ENCODE measurements at places on chromosomes 3 and 15.

DNA sequence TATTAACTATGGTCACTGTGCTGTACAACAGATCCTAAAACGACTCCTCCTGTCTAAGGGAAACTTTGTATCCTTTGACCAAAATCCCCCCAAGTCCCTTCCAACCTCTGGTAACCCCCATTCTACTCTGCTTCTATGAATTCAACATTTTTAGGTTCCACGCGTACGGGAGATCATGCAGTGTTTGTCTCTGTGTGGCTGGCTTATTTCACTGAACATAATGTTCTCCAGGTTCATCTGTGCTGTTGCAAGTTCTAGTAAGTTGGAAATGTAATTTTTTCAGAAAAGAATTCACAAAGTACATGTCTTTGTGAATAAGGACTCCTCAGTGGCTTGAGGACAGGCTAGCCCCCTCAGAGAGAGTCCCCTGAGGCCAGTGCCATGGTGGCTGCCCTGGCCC, 66.1 kb downstream of the ATP10A start:
- DNase-seq: no peak

DNA sequence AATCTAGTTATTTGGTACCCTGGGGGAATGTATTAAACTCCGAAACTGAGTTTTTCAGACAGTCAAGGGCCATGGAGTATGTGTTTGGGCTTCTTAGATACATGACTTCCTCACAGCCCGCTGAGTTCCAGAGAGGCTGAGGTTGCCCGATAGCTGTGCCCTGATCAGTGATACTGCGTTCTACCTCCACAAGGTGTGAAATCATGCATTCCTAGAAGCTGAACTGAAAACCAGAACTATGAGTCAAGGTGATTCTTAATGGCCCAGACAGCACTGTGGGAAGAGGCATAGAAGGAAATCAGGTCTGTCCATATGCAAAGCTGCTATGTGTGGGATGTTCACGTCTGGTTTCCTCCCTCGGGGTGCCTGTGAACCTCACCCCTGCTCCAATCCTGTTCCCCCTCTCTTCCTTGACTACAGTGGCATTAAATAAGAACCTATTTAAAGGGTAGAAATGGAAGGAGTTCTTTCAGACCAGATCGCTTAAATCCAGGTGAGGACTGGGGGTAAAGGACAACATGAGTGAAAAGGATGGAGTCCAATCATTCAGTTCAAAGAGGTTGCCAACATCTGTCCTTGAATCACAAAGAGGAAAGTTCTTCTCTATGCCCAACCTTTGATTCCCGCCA, 74.3 kb downstream of the MYO1E start:
- peak; percentile 62 for DNase-seq

GRCh38 chr3:142904639-142905436, 16.0 kb upstream of the PCOLCE2 start:
- DNase-seq: no peak

GRCh38 chr3:141094790-141095545, 43.8 kb downstream of the SPSB4 start:
- no peak for DNase-seq

DNA sequence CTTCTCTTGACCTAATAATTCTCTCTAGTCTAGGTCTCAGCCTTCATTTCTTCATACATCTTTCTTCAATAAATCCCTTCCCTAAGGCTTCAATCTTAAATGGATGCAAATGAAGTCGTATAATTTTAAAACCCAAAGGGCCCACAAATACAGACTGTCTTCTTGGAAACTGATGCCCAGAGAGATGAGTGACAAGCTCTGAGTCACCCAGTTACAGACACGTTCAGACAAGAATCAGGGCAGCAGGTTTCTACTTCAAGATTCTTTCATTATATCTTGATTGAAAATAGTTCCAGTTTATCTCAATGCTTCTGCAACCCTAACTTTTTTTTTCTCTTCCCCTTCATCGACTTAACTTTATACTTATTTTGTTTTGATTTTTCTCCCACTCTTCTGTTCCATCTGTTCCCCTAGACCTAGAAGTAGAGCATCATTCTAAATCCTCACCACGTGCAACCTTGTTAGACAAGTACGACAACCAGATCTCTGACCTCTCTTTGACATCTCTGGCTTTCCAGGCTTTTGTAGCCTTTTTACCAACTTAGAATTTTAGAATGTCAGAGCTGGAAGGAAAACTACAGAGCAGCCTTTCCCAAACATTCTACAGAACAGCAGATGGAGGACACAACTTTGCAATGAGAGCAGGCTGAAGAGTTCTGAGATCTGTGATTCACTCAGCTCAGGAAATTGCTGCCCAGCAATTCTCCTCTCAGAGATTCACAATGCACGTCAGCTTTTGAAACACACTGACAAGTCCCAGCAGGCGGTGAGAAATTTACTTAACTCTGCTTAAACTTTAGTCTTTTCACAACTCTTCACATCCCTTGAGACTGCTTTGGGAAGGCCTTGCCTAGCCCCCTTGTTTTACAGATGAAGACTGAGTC, 25.3 kb downstream of the NCEH1 start:
- no peak for DNase-seq

GRCh38 chr15:67133738-67134066, 68.3 kb downstream of the SMAD3 start:
- DNase-seq: no peak

GRCh38 chr15:93359425-93360131, 270.6 kb upstream of the RGMA start:
- no peak for DNase-seq

DNA sequence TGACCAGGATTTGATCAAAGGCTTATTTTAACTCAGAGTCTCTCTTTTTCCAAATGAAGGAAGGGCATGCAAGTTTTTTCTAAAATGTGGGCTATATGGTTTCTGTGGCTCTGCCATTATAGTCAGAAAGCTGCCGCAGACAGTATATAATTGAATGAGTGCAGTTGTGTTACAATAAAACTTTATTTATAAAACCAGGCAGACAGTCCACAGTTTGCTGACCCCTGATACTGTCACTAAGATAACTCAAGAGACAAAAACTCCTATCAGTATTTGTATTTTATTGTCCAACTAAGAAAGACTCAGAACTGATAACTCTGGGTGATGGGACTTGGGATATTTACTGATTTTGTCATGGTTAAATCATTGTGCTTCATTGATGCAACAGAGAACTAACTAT, 4.9 kb downstream of the ALDH1A2 start:
- DNase-seq: no peak

DNA sequence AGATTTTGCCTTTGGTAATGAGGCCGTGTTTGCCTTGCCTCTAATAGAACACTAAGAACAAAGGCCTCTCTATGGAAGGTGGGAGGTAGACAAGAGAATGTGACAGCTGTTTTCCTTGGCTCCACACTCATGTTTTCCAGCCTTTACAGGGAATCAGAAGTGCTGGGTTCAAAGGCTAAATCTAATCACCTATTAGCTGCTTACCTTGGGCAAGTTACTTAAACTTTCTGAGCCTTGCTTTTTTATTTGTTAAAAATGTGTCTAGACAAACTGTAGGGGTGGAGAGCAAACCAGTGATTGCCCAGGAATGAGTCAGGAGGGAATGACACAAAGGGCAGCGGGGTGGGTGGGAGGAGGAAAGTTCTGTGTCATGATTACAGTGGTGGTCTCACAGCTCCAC, 179.0 kb downstream of the P3H2 start:
- no peak for DNase-seq

GRCh38 chr15:74604983-74605794, 10.4 kb upstream of the CLK3 start:
- no peak for DNase-seq

DNA sequence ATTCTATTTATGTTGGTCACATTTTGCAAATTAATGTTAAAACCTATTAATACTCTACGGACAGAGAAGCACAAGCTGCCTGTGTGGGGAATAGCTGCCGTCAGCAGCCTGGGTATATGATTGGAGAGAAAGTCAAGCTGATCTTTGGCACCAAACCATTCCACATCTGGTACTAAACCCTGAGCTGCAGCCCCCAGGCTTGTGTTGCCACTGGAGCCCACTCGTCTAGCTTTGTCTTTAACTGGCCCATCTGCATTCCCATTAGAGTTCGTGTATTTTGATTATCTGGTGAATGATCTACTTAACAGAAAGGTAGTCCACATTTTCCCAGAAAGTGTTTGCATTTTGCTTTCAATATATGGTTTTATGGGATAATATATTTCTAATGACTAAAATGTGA, 5.4 kb downstream of the NDUFB4 start:
- no peak for DNase-seq

GRCh38 chr3:88032245-88032644, 26.6 kb downstream of the CGGBP1 start:
- no peak for DNase-seq

- DNase-seq: no peak
These were observed 137.2 kb upstream of the IQSEC1 start for GRCh38 chr3:13210221-13210975.

GRCh38 chr15:100903168-100903554, 16.0 kb upstream of the LRRK1 start:
- no peak for DNase-seq

DNA sequence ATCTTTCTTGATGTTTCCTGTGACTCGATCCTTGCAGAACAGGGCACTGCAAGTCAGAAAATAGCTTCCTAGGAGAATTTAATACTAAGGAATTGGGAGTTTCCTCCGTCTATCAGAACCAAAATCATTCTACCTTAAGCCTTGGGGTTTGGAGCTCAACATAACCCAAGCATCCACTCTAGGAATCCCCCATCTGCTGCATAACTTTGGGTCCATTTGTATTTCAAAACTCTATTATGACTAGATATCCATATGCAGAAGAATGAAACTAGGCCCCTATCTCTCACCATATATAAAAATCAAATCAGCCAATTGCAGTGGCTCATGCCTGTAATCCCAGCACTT, 61.7 kb upstream of the AKAP13 start:
- DNase-seq: no peak

DNA sequence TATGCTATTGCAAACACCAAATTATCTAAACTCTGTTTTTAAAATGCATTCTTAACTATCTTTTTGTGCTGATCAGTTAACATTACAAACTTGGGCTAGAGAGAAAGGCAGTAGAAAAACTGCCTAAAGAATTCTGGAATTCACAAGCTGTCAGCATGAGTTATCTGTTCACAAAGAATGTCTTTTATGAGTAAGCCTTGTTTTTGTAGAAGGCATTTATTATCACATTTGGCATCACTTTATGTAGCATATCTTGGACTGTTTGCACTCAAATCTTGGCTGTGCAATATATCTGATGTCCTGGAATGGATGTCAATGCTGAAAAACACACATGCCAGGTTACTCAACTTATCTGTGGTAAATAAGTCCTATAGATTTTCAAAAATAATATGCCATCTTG, 15.5 kb upstream of the BCHE start:
- DNase-seq: no peak

GRCh38 chr3:13325892-13326443, 94.2 kb downstream of the NUP210 start:
- DNase-seq: no peak

- no peak for DNase-seq
These were observed 781 bp upstream of the DPH6 start for GRCh38 chr15:35546511-35547381.

GRCh38 chr3:42711491-42712343, 9.1 kb upstream of the HHATL start:
- DNase-seq: no peak

GRCh38 chr3:16365491-16366128, 100.6 kb downstream of the OXNAD1 start:
- DNase-seq: no peak

GRCh38 chr3:145865399-145866018, 295.5 kb downstream of the PLOD2 start:
- no peak for DNase-seq

- DNase-seq: no peak
These were observed 112.5 kb downstream of the TOP2B start for GRCh38 chr3:25552251-25552650.

GRCh38 chr3:155704061-155704460, 40.8 kb downstream of the PLCH1 start:
- no peak for DNase-seq

DNA sequence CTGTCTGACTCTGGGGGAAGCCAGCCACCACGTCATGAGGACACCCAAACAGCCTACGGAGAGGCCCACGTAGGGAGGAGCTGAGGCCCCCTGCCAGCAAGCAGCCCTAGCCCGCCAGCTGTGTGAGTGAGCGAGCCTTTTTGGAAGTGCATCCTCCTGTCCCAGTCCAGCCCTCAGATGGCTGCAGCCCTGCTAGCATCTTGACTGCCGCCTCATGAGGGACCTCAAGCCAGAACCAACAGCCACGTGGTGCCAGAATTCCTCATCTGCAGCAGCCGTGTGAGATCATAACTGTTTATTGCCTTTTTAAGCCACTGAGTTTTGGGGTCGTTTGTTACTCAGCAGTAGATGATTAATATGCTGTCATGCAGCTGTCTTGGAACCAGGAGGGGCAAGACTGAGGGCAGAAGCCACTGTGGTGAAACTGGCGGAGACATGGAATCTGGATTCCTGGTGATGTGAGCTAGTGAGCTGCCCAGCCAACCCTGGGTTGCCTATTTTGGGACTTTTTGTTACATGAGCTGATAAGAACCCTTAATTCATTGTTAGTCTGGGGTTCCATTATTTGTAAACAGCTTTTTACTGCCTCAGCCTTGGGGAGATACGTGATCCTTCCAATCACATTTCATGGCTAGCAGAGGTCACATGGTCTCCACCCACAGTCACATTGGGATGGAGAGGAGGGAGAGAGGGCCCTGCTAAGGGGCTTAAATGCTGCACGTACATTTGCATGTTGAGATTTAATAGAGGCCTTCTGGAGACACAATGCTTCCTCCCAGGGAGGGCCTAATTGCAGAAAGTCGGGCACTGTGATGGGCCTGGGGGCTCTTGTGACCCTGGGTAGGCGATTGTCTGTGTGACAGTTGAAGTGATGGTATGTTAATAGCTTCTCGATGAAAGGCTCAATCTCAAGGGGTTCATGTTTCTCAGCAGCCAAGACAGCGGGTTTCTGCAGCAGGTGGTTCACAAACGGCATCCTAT, 73.8 kb downstream of the RPLP1 start:
- no peak for DNase-seq

- DNase-seq: no peak
These were observed 271.1 kb downstream of the DIPK2A start for GRCh38 chr3:144242747-144243146.

DNA sequence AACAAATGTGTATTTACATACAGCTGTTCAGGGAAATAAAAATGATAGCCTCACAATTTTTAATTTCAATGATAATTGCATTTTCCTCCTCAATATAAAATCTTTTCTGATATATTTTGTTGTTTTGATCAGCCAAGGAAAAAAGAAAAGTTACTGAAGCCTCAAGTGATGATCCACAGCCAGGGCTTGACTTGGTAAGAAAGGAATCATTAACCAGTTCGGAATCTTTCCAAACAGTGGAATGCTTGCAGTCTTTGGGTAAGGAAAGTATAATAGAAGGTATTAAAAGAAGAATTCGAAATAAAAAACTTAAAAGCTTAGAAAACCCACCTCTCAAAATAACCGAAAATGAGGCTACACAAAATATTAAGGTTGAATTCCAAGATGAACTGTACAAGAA, 1.0 kb downstream of the TOPAZ1 start:
- DNase-seq: no peak

GRCh38 chr3:148089171-148089570, 608.5 kb upstream of the AGTR1 start:
- DNase-seq: no peak

- peak; percentile 22 for DNase-seq
These were observed 15.2 kb downstream of the TRAIP start for GRCh38 chr3:49841126-49841696.

Data from activated T-cell treated with anti-CD3 and anti-CD28 coated beads, Interleukin-2, amount 50 U/mL, for 48 hours (primary cell).